ENCODE measurements at places on chromosomes 12 and 14. TPM values are rescaled to one million over a fixed set of nuclear protein-coding genes. Genes with fewer than 3 reads are reported as not detected.
A peak's percentile ranks its signal among the peaks of the same experiment; 100 is the strongest.

Gene SLC7A8
- total RNA-seq, result 3.9 TPM

Gene PTPN21
- 10.4 TPM for total RNA-seq

DNA sequence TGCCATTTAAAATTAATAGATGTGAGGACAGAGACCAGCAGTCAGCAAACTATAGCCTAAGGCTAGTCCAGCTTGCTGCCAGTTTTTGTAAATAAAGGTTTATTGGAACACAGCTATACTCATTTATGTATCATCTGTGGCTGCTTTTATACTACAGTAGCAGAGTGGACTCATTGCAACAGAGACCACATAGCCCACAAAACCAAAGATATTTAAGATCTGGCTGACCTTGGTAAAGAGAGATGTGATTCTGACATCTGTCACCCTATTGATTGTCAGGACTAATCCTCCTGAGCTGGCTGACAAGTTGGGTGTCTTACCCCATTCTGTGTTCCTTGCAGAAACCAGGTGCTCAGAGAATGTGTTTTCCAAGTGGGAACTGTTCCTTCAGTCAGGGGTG is 99.9 kb downstream of the BEGAIN start:
- no peak overlapping the region for H3K27ac ChIP-seq
- H3K4me1 ChIP-seq, result no peaks in the 10 kb centered on the region
- DNase-seq, result no peak
- H3K4me3 ChIP-seq, result no peak overlapping the region

- H3K4me1 ChIP-seq, result no peaks in the 10 kb centered on the region
- H3K4me3 ChIP-seq, result no peak overlapping the region
- no peaks in the 10 kb centered on the region for H3K36me3 ChIP-seq
- no peak overlapping the region for H3K27ac ChIP-seq
Observed at GRCh38 chr12:3421191-3421978, 69.6 kb upstream of the PRMT8 start.

GRCh38 chr14:100238419-100239210 is at the start of gene YY1:
YY1 (plus strand) TSS chr14:100239144; CDS start chr14:100239245, 101 bp downstream.
- no peaks in the 10 kb centered on the region for H3K36me3 ChIP-seq
- H3K4me3 ChIP-seq, result peak within 1 kb of the TSS; percentile 79
- H3K27ac ChIP-seq, result peak within 1 kb of the TSS; percentile 94
- DNase-seq, result peak; percentile 100
- H3K27me3 ChIP-seq, result no peaks in the 10 kb centered on the region

GRCh38 chr12:20187456-20187855 is 180.9 kb upstream of the PDE3A start:
- no peaks in the 10 kb centered on the region for H3K36me3 ChIP-seq
- no peak overlapping the region for H3K27ac ChIP-seq
- no peak for DNase-seq
- H3K4me1 ChIP-seq, result no peaks in the 10 kb centered on the region

GRCh38 chr14:56181681-56182085 is 63.5 kb downstream of the PELI2 start:
- no peak overlapping the region for H3K4me3 ChIP-seq
- H3K27ac ChIP-seq, result no peak overlapping the region
- no peaks in the 10 kb centered on the region for H3K27me3 ChIP-seq

DNA sequence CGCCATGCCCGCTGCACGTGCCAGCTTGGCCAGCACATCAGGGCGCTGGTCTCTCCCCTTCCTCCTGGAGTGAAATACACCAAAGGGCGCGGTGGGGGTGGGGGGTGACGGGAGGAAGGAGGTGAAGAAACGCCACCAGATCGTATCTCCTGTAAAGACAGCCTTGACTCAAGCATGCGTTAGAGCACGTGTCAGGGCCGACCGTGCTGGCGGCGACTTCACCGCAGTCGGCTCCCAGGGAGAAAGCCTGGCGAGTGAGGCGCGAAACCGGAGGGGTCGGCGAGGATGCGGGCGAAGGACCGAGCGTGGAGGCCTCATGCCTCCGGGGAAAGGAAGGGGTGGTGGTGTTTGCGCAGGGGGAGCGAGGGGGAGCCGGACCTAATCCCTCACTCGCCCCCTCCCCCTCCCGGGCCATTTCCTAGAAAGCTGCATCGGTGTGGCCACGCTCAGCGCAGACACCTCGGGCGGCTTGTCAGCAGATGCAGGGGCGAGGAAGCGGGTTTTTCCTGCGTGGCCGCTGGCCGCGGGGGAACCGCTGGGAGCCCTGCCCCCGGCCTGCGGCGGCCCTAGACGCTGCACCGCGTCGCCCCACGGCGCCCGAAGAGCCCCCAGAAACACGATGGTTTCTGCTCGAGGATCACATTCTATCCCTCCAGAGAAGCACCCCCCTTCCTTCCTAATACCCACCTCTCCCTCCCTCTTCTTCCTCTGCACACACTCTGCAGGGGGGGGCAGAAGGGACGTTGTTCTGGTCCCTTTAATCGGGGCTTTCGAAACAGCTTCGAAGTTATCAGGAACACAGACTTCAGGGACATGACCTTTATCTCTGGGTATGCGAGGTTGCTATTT is 914 bp upstream of the CCND2 start:
- DNase-seq, result peak; percentile 53
- no peak overlapping the region for H3K27ac ChIP-seq
- H3K36me3 ChIP-seq, result no peaks in the 10 kb centered on the region

DNA sequence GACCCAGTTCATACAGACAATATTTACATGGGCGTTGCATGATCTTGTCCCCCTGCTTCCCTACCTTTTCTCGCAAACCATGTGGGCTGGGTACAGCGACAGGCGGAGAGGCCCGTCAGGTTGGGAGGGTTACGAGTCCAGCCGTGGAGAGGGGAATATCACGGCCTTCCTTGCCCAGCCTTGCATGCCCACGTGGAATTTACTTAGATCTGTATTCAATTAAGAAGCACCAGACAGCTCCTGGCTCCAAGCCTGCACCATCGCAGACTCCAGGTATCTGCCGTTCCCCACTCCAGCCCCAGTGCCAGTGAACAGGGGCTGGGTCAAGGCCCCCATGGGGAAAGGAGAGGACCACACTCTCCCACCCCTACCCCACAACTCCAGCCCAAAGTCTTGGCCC is 29.8 kb downstream of the BCL11B start:
- H3K27ac ChIP-seq, result no peak overlapping the region
- H3K36me3 ChIP-seq, result no peaks in the 10 kb centered on the region
- H3K27me3 ChIP-seq, result no peaks in the 10 kb centered on the region
- no peak for DNase-seq
- no peaks in the 10 kb centered on the region for H3K4me1 ChIP-seq

GRCh38 chr12:44618946-44619345 is 257.2 kb downstream of the NELL2 start:
- no peak for DNase-seq
- H3K4me1 ChIP-seq, result no peaks in the 10 kb centered on the region

DNA sequence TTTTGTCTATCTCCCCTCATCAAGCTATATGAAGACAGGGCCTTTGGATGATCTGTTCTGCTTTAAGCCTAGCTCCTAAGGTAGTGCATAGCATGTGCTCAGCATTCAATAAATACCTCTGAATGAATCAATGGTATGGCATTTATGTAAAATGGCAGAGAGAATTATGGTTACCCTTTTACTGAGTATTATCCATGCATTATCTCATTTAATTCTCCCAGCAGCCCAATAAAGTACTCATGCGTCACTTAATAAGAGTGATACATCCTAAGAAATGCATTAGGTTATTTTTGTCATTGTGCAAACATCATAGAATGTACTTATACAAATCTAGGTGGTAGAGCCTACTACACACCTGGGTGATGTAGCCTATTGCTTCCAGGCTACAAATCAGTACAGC is 269.7 kb downstream of the KSR2 start:
- no peaks in the 10 kb centered on the region for H3K4me1 ChIP-seq
- H3K27me3 ChIP-seq, result no peaks in the 10 kb centered on the region
- no peak overlapping the region for H3K27ac ChIP-seq
- H3K4me3 ChIP-seq, result no peak overlapping the region
- no peak for DNase-seq
- H3K36me3 ChIP-seq, result no peaks in the 10 kb centered on the region
